B cell (primary cell): ENCODE measurements at places on chromosomes 13 and 19. TPM values are rescaled to one million over a fixed set of nuclear protein-coding genes. Genes with fewer than 3 reads are reported as not detected.

DNA sequence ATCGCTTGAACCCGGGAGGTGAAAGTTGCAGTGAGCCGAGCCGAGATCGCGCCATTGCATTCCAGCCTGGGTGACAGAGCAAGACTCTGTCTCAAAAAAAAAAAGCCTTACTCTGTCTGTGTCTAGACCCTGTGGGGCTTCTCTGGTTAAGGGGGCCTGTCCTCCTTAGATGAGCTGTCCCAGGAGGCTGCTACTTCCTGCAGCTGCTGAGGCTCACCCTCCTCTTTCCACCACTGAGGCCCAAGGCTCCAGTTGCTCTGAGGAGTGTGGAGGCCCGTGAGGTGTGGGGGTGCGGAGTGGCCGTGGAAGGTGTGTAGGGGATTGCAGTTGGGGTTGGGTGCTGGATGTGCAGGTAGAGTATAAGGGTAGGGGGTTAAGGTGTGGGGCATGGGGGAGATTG lies 22.1 kb upstream of the RASA3 start:
- DNase-seq = no peak

DNA sequence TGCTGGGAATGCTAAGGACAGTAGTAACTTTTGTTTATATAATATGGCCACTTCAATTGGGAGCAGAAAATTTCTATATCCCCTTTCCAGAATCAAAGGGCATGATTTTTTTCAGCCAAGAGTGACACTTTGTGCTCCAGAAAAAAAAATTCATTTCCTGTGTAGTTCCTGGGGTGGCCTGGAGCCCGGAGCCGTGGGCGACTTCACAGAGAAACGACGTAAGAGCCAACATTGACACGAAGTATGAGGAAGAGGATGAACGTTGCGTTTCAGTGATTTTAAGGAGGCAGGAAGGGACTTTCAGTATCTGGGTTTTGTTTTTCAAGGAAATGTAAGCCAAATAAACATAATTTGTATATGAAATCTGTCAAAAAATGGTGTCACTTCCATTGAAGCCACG lies 187.6 kb downstream of the STK24 start:
- DNase-seq = no peak

- no peak for DNase-seq
Observed at GRCh38 chr19:45595814-45596213, 6.2 kb downstream of the GPR4 start.

DNA sequence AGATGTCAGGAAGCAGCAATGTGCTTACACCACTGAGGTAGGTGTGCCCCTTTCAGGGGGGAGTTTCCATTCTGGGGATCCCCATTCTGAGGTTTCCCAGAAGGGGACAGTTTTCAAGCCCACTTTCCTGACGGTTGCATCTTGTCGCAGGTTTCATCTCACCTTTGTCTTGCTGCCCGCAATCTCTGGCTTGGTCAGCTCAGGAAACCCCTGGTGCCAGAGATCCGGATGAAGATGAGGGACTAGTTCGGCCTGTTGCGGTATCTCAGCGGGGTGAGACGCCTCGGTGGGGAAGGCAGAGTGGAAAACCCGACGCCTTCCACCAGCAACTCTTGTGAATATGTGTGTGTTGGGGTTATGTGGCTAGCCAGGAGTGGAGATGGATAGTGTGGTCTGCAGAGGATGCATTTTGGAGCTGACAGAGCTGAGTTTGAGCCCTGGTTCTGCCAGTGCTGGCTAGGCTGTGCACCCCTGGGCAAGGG lies 13.1 kb downstream of the TNFSF9 start:
- DNase-seq = peak; percentile 31

DNA sequence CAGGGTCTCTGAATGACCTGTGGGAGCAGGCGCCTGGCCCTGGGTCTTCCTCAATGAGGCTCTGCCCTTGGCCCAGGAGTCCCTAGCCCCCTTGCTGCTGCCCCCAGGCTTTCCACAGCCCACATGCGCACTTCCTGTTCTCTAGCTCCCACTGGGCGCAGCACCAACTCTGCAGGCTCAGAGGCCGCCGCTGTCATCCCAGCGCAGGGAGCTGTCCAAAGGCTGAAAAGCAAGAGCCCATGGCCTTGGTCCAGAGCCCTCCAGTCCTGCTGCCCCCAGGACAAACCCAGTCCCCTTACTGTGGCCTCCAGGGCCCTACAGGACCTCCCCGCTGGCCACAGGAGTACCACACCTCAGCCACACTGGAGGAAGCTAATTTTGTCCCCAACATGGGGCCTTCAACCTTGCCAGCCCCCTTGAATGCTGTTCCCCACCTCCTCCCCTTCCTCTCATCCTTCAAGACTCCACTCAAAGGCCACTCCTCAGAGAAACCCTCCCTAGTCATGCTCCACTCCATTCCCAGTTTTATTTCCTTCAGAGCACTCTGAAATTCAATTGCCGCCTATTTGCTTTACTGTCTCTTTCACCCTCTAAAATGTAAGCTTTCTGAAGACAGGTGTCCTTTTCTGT lies 8.0 kb upstream of the POU2F2 start:
- peak; percentile 49 for DNase-seq

DNA sequence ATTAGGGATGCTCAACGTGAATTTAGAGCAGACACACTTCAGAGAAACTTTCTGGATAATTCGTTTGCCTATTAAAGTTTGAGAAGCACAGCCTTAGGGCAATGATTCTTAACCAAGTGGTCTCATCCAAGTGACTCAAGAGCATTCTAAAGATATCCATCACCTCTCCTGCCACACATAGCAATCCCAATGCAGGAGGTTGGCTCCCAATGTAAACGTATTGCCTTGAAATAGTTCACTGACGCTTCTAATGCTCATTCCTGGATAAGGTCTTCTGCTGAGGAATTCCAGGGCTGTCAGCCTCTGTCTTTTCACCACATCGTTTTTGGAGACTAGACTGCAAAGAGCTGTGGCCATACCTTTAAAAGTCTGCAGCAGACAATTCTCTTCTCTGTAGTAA lies 279.8 kb upstream of the DACH1 start:
- no peak for DNase-seq

LGALS7B gene
- not detected in 2 replicates for polyA plus RNA-seq

ZNF440 gene
- 3.4 and 4.3 TPM in 2 replicates for polyA plus RNA-seq

HIPK4 gene
- polyA plus RNA-seq = 0.04 and 0.06 TPM in 2 replicates
